ENCODE measurements at places on chromosomes 3 and 15.

DNA sequence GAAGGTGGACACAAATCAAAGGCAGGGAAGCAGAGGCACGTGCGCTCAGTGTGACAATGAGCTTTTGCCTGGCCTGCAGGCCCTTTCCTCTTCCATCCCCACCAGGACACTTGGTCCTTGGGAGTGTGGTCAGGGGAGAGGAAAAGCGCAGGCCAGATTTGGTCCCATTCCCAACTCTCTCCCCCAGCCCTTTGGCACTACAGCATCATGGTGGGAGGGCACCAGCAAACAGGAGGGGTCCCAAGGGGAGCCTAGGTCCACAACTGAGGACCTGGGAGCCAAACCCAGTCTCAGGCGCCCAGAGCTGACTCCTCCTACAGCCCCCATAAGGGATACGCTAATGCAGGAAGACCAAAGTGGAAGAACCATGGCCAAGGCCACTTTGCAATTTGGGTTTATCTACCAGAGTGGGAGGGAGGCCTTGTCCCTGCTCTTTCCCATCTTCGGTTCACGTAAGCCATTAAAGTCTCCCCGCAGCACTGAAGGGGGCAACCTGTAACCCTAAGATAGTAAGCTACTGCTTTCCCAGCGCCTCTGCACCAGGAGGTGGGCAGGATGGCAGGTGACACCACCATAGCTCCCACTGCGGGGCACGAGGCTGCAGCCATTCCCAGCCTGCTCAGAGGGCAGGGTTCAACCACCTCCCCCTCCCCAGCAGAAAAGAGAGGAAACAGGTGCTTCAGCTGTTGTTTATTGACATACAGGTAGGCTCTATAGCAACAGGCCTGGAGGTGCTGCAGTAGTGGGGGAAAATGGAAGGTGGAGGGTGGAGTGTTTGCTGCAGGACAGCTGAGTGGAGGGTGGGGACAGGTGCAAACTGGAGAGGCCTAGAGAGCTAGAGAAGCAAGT is 993 bp upstream of the GRAMD2A start:
- DNase-seq, result no peak

- no peak for DNase-seq
Observed at GRCh38 chr3:49723296-49723627, 489 bp downstream of the GMPPB start.

GRCh38 chr15:64950888-64951287 is 38.8 kb downstream of the SPG21 start:
- no peak for DNase-seq

DNA sequence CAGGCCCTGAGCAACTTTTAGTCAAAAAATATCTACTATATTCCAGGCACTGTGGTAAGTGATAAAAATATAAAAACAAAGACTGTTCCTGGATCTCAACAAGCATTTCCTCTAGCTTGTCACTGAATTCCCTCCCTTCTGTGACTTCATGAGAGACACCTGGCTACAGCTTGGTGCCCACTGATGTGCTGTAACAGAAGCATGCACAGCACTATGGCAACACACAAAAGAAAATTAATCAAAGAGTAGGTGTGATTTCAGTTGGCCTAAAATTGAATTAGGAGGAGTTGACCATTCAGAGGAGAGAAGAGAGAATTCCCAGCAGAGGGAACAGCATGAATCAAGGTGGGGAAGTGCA is 158.9 kb upstream of the LPP start:
- DNase-seq, result no peak

- DNase-seq, result no peak
Observed at GRCh38 chr3:18527691-18528090, 102.6 kb upstream of the SATB1 start.

DNA sequence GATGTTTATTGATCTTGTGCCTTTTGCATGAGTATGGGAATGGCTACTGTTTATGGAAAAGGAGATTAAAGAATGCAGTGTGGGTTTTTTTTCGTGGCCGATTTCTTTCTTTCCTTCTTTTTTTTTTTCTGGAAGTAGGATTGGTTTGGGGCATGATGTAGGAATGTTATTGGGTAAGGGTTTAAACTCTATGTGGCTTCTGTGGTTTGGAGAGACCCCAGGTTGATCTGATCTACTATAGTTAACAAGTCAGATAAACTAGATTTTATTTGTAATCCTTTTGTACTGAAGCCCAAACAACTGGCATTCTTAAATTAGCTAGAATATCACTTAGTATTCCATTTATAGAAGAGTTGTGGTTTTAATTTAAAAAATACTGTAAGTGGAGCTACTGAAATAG is 304.8 kb downstream of the LPP start:
- DNase-seq, result no peak

DNA sequence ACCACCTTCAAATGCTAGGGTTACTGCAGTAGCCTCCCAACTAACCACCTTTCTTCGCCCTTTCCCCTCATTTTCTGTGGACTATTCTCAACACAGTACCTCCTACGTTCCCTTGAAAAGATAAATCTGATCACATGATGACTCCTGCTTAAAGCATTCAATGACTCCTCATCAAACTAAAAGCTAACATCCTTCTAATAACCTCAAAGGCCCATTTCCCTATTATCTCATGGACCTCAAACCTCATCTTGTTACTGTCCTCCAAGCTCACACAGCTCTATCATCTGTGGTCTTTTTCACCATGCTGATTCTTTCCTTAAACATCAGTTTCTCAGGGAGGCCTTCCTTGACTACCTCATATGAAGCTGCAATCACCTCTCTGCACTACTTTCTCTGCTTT is 29.6 kb downstream of the GADL1 start:
- DNase-seq, result no peak

DNA sequence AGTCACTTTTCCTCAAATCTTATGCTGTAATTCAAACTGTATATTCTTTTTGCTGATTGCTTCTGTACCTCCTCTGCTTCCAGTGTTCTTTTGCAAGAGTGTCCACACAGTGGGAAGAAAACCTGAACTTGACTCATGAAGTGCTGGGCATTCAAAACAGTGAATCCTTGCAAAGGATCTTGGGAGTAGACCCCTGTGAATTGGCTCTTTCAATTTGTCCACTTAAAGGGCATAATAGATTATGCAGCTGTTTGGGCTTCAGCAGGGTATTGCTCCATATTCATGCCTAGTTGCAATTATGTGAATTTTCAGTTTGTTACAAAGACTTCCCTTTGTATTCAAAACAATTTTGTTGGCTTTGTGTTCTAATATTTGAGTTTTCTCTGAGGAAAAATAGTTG is 11.4 kb downstream of the ZFAND6 start:
- DNase-seq, result no peak

Data from GM06990 (cell line).